ENCODE measurements at places on chromosomes 1 and 21.
A peak's percentile ranks its signal among the peaks of the same experiment; 100 is the strongest.

DNA sequence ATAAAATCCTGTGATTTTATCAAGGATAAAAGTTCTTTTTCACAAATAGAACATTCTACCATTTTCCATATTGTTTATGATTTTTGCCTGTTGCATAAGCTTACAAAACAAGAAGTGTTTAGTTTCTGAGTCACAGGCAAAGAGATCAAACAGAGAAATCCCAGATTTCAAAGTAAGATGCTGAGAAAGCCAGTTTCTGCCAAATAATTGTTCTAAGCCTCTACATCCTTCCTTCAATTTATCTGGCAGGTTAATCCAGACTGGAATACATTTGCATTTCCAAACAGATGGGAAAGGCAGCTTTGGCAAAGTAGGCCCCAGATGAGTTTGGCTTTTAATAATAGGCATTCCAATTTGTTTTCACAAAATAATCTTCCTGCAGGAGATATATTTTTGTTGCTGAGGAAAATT is 2.5 kb downstream of the SLC1A7 start:
- no peak for DNase-seq

- DNase-seq = no peak
Observed at GRCh38 chr1:41765152-41765551, 153.6 kb downstream of the HIVEP3 start.

GRCh38 chr21:35051287-35051818 is 2.3 kb upstream of the RUNX1 start:
- no peak for DNase-seq

GRCh38 chr1:244370060-244370637 is 81.6 kb downstream of the ADSS2 start:
- DNase-seq = no peak

DNA sequence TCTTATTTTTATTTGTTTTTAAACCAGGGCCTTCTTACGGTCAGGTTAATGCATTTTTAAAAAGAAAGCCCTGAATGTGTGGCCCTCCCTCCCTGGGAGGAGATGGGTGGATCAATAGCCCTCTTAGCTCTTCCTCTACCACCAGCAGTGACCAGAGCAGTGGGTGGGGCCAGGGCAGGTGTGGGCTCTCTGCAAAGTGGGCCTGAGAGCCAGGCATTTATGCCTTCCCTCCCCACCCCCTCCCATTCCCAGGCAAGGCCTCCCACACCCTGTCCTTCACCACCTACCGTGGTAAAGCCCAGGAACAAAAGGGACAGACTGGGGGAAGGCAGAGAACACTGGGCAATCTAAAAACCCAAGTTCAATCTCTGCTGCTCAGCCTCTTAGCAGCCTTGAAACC is 63.9 kb downstream of the SSBP3 start:
- peak; percentile 31 for DNase-seq

DNA sequence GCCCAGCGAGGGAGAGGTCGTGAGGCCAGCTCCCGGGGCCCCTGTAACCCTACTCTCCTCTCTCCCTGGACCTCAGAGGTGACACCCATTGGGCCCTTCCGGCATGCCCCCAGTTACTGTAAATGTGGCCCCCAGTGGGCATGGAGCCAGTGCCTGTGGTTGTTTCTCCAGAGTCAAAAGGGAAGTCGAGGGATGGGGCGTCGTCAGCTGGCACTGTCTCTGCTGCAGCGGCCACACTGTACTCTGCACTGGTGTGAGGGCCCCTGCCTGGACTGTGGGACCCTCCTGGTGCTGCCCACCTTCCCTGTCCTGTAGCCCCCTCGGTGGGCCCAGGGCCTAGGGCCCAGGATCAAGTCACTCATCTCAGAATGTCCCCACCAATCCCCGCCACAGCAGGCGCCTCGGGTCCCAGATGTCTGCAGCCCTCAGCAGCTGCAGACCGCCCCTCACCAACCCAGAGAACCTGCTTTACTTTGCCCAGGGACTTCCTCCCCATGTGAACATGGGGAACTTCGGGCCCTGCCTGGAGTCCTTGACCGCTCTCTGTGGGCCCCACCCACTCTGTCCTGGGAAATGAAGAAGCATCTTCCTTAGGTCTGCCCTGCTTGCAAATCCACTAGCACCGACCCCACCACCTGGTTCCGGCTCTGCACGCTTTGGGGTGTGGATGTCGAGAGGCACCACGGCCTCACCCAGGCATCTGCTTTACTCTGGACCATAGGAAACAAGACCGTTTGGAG is 23.7 kb upstream of the TNFRSF1B start:
- no peak for DNase-seq

DNA sequence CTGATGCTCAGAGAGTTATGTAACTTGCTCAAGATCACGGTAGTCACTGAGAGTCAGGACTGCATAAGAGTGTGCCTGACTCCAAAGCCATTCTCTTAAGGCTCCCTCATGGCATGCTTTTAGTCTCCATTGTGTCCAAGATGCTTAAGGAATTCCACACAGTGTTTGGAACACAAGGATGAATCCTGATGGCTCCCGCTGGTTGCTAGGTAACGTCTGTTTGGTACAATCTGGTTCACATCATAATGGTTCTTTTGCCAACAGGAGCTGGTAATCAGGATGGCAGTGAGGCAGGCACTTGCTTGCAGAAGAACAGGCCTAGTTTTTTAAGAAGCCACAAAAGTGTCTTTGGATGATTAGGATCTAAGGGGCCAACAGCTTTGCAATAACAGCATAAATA is 436.5 kb upstream of the DAB1 start:
- DNase-seq = no peak

DNA sequence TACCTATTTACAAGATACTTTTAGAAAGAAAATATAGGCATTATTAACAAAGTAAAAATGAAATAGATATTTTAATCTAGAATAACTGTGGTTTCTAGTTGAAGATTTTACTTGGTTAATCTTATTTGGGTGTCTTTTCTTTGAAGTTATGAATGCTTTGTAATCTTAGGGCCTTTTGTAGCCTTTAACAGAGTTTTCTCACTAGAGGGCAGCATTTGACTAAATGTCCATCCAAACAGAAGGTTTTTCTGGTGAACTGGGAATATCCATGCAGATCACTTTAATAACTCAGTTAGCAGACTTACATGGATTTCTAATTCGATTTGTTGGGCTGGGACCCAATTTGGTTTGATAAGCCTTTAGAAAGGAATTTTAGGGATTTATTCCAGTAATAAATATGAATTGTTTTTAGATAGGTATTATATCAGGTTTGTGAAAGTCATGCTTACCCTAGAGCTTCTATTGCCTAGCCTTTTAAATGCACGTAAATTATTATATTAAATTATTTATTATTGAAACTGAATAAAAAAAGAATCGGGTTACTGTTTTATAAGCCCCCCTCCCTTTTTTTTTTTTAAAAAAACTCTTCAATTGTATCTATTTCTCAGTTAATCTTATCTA is 119.7 kb downstream of the ZNF326 start:
- no peak for DNase-seq

DNA sequence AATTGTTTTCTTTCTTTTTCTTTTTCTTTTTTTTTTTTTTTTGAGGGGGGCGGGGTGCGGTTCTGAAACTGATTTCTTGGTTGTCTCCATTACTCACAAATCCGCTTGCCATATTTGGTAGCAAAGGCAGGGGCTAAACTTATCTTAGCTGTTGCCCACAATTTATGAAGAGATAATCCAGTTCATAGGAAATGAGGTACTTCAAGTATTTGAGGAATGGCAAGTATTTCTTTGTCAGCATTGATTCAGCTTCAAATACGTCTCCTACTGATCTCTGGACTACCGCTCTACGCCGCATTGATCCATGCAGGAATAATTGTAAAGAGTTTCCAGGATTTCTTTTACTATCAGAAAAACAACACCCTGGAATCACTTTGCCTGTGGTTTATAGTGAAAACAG is 289.2 kb upstream of the DPYD start:
- no peak for DNase-seq

- DNase-seq = no peak
Observed at GRCh38 chr1:105793536-105794146, 1262.8 kb upstream of the PRMT6 start.
